Panc1 (cell line): ENCODE measurements at places on chromosomes 12 and 14. TPM values are rescaled to one million over a fixed set of nuclear protein-coding genes. Genes with fewer than 3 reads are reported as not detected.

DNA sequence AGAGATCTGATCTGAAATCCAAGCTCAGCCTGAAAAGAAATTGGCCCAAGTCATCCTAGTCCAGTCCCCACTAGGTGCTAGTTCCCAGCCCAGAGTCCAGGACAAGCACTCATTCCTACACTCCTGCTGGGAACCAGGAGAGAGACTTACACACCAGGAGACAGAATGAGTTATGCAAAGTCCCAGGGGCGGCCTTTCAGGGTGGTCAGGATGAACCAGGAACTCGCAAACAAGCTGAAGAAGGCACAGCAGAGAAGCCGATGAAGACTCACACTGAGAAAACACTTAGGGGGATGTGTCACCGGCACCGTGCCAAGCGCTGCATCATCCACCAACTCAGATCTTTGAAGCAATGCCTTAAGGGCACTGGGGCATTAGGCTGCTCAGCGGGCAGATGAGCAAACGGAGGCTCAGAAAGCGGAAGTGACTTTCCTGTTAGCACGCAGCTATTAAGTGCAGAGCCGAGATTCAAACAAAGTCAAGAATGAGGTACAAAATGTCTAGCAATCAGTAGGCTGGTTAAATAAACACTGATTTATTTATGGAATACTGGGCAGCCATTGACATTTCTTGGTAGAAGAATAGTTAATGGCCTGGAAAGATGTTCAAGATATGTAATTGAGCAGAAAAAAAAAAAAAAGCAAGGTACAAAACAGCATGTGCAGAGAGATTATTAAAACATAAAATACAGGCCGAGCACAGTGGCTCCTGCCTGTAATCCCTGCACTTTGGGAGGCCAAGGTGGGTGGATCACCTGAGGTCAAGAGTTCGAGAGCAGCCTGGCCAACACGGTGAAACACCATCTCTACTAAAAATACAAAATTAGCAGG, 78.7 kb downstream of the LRRC74A start:
- DNase-seq = peak; percentile 91

DNA sequence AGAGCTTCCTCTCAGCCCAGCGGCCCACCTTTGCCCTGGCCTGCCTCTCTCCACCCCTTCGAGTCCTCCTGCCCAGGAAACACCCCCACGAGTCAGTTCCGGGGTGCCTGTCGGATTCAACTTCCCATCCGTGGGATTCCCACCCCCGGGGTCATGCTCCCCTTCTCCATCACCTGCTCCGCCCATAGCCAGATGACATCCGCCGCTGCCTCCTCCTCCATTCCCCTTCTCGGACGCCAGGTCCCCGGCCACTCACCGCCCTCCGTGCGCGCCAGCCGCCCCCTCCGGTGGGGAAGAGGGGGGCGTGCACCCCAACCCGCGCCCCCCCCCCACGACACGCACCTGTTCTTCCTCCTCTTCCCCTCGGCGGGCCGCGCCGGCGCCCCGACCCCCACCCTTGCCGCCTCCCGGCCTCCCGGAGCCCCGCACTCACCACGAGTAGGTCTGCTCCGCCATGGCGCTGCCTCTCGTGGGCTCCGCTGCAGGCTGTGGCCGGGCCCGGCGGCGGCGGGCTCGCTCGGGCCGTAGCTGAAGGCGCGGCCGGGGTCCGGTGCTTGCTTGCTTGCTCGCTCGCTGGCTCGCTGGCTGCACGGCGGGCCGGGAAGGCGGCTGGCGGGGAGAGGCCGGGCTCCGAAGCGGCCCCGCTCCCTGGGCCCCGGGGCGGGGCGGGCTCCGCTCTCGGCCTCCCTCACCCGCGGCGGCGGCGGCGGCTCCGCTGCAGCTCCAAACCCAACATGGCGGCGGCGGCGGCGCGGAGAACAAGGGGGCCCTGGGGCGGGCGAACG, 554 bp downstream of the SPPL3 start:
- no peak for DNase-seq

- no peak for DNase-seq
These were observed 390.6 kb downstream of the PRKD1 start for GRCh38 chr14:29536886-29537511.

GRCh38 chr14:99597911-99598600, 6.0 kb downstream of the CCDC85C start:
- DNase-seq = no peak

DNA sequence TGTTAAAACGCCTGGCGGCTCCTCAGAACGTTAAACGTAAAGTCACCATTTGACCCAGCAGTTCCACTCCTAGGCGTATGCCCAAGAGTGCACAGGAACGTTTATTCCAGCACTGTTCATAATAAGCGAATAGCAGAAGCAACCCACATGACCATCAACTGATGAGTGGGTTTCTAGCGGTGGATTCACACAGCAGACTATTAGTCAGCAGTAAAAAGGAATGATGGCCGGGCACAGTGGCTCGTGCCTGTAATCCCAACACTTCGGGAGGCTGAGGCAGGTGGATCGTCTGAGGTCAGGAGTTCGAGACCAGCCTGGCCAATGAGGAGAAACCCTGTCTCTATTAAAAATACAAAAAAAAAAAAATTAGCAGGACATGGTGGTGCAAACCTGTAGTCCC, 22.4 kb upstream of the FBRSL1 start:
- no peak for DNase-seq

DNA sequence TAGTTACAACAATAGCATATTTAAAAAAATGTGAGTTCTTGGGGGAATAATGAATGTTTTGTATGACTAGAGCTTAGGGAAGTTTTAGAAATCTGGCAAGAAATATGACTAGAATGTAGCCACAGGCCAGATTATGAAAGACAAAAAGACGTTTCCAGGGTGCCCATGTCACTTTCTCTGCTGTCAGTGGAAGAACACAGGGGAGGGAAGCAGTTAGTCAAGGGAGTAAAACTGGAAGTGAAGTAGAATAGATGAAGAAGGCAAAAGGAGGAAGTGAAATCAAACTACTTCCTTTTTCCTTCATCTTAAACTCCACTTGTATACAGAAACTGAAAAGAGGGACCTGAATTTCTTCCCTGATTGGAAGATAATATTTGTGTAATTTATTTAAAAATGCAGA, 81.2 kb upstream of the ATP2B1 start:
- no peak for DNase-seq

- DNase-seq = no peak
These were observed 30.3 kb downstream of the PIGH start for GRCh38 chr14:67569651-67570290.

- DNase-seq = no peak
These were observed 88.9 kb downstream of the SMOC1 start for GRCh38 chr14:69968132-69968531.

- no peak for DNase-seq
These were observed 21.9 kb downstream of the HIP1R start for GRCh38 chr12:122856999-122857671.

CTSG gene
- total RNA-seq = not detected

KRT7 gene
- total RNA-seq = 16.8 TPM

FOS gene
- total RNA-seq = 26.8 TPM
